ENCODE measurements at places on chromosomes 7 and 10.

GRCh38 chr10:124591123-124591495, 129.5 kb downstream of the LHPP start:
- DNase-seq: no peak

- no peak for DNase-seq
These were observed 576.3 kb downstream of the GFRA1 start for GRCh38 chr10:115696747-115697146.

DNA sequence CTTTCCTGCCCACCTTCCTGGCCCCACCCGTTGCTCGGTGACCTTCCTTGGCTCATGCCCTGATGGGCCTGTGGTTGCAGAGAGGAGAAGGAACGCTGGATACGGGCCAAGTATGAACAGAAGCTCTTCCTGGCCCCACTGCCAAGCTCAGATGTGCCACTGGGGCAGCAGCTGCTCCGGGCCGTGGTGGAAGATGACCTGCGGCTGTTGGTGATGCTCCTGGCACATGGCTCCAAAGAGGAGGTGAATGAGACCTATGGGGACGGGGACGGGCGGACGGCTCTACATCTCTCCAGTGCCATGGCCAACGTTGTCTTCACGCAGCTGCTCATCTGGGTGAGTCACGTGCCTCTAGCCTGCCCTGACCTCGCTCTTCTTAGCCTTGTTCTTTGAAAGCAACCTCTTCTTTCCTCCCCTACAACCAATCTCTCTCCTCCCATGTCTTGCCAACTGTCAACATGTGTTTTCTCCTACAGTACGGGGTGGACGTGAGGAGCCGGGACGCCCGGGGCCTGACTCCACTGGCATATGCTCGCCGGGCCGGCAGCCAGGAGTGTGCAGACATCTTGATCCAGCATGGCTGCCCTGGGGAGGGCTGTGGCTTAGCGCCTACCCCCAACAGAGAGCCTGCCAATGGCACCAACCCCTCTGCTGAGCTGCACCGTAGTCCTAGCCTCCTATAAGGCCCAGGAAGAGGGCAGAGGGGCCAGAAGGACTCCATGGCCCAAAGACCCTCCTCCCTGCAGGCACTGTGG, 24.1 kb downstream of the GBX1 start:
- DNase-seq: no peak

DNA sequence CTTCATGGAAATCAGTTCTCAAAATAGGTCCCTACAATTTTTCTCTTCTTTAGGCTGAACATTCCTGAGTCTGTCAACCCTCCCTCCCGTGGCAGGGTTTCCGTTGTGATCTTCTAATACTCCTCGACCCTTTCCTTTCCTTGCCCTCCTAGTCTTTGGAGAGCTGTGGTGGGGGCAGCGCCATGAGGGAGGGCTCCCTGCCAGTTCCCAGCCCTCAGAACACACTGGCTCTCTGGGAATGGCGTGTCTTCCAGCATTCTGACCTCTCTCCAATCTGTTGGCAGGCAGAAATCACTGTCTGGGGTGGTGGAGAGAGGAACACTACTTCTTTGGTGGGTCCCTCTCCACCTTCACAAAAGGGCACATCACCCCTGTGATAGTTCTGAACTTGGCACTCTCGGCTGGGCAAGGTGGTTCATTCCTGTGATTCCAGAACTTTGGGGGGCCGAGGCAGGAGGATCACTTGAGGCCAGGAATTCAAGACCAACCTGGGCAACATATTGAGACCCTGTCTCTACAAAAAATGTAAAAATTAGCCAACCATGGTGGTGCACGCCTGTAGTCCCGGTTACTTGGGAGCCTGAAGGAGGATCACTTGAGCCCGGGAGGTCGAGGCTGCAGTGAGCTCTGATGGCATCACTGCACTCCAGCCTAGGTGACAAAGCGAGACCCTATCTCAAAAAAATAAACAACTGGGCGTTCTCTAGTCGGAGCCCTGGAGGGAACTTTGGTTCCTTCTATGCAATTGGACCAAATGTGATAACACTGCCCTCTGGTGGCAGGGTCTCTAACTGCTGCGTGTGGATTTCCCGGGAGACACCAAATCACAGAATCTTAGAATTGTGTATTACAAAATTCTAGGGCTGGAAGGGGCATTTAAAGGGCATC, 13.1 kb upstream of the ARPC1A start:
- DNase-seq: no peak

GRCh38 chr10:34464000-34464399, 351.1 kb downstream of the PARD3 start:
- DNase-seq: no peak

GRCh38 chr7:136078630-136079029, 101.5 kb upstream of the MTPN start:
- no peak for DNase-seq

- no peak for DNase-seq
These were observed 4.3 kb upstream of the YKT6 start for GRCh38 chr7:44196450-44196872.

DNA sequence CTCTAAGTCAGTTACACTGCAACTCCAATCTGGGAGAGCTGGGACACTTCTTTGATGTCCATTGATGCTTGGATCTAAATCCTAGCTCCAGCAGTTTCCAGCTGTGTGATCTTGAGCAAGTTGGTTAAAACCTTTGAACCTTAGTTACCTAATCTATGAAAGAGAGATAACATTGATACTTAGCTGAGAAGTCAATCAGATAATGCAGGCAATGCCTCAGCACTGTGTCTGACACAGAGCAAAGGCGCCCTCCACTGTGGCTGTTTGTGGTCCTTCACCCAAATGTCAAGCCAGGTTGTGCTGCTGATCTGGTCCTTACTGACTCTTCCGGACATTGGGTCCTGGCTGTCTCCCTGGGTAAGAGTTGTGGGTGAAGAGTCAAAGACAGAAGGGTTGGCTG, 20.2 kb downstream of the DNTT start:
- DNase-seq: no peak

GRCh38 chr10:124478515-124478914, 16.9 kb downstream of the LHPP start:
- DNase-seq: no peak

DNA sequence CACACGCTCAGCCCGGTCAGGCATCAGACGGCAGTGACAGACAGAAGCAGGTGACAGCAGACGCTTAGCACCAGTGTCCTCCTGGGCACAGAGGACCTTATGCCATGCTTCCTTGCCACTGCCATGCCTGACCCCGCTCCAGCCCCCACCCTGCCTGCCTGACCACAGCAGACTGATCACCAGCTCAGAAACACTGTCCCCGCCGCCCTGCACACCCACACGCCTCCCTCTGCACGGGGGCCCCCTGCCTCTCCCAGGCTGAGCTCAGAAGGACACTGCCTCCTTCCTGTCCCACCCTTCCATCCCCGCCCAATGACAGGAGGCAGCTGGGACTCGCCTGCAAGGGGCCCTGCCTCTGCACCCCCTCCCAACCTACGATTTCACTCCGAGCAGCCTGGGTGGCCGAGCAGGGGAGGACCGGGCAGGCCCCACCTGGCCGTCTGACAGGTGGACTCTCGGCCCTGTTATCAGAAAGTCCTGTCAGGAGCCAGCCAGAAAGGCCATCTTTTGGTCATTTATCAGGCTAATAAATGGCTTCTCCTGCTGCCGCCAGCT, 183.4 kb downstream of the ELFN1 start:
- DNase-seq: no peak

DNA sequence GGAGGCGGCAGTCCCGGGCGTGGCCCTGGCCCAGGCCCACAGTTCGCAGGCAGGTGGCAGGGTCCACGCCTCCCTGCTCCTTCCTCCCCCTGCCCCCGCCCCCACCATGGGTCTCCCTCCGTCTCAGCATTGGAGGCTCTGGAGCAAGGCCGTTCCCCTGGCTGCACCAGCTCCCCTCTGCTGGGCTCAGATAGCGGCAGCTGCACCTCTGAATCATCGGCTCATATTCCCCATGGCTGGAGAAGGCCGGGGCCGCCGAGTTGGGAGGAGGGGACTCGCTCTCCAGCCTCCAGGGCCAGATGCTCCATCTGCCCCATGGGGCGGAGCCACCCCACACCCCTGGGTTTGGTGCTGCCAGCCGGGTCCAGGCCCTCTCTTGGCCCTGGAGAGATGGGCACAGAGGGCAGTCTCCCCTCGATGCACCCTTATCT, 145.0 kb downstream of the ELFN1 start:
- DNase-seq: no peak

GRCh38 chr10:113100281-113100680, 150.2 kb downstream of the TCF7L2 start:
- DNase-seq: no peak

DNA sequence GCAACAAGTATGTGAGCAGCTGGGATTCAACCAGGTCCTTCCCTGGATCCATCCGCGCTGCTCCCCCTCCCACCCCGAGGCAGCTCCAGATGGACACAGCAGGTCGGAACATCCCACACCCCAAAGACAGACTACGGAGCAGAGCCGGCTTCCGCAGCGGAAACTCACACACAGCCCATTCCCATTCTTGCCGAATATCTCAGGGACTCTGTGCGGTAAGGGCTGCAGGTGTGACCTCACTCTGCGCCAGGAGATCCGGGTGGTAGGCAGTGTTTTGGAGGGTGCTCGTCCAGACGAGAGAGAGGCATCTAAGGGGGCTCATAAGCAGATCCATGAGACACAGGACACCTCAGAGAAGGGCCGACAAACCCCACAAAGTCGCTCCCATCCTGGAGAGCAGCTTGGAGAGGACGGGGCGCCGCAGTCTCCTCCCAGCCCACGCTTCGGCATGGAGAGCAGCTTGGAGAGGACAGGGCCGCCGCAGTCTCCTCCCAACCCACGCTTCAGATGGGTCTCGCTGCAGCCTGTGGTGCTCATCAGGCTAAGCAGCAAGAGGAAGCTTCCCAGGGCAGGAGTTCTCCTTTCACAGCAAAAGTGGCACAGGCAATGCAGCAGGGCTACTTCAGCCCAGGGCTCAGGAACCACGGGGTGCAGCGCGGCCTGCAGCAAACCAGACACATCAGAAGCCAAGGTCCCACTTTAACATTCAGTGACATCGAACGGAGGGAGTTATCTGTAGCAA, 179.9 kb downstream of the DIP2C start:
- DNase-seq: no peak

- DNase-seq: no peak
These were observed 73.9 kb upstream of the NMT2 start for GRCh38 chr10:15242261-15242840.

DNA sequence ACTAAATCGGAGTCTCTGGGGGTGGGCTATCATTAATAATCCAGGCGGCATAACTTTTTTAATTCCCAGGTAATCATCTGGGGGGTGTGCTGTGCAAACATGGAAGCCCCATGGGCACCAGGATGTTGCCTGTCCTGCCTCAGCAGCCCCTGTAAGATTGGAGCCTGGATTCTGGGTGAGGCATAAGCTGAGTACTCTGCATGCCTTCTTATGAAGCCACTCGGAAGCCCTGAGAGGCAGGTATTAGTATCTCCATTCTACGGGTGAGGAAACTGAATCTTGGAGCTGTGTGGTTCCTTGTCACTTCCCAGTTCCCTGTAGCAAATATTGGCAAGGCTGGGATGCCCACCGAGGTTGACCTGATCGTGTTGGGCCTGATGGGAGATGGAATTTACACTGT, 7.4 kb upstream of the OPN4 start:
- no peak for DNase-seq

- no peak for DNase-seq
These were observed 29.8 kb downstream of the CDHR3 start for GRCh38 chr7:105992905-105993304.

DNA sequence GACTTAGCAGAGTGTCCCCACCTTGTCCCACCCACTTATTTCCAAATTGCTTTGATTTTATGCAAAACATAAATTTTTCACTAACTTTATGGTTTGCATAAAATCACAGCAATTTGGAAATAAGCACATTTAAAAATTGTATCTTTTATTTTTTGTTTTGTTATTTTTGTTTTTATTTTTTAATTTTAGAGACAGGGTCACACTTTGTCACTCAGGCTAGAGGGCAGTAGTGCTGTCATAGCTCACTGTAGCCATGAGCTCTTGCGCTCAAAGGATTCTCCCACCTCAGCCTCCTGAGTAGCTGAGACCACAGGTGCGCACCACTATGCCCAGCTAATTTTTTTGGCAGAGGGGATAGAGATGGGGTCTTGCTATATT, 43.2 kb downstream of the APBB1IP start:
- no peak for DNase-seq

- no peak for DNase-seq
These were observed 310.7 kb downstream of the GALNT17 start for GRCh38 chr7:71442492-71443190.

- DNase-seq: no peak
These were observed 26.0 kb downstream of the DOCK4 start for GRCh38 chr7:112180223-112180622.

DNA sequence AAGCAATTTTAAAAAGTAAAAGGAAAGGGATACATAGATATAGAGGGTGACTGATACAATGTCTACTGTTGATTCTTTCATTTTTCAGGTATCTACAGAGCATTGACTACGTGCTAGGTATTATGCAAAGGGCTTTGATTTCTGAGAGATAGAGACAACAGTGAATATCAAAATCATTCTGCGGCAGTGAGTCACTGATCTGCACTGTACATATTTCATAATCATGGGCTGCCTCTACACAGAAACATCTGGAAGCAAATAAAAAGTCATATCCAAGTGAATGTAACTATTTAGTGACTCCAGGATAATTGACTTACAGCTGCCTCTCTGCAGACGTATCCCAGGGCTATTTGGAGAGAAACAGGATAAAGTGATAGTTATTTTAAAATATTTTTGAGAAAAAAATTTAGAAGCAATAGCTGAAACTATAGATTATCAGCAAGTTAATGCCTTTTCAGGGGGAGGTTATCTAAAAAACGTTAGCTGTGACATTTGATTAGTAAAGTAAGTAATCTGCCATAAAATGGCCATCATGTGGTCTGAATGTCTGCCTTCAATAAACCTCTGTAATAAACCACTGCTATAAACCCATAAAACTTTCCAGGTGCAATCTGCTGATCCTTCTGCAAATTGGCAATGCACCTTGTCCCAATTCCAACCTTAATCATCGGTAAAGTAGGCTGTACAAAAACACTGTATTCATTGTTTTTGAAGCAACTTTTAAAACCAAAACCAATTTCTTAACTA, 43.7 kb downstream of the CPXM2 start:
- no peak for DNase-seq

- DNase-seq: no peak
These were observed 260.9 kb downstream of the AHR start for GRCh38 chr7:17559388-17559787.

GRCh38 chr7:44398953-44399574, 73.7 kb upstream of the CAMK2B start:
- no peak for DNase-seq

Measured in NCI-H1417 treated with DMSO at 0.1 percent for 48 hours (cell line).